ENCODE measurements at places on chromosomes 7 and 10. TPM values are rescaled to one million over a fixed set of nuclear protein-coding genes. Genes with fewer than 3 reads are reported as not detected.

CLEC5A gene
- total RNA-seq = not detected

C10orf105 gene
- 0.48 TPM for total RNA-seq

EBLN1 gene
- total RNA-seq = not detected

ITGB8 gene
- 3.6 TPM for total RNA-seq

OLAH gene
- not detected for total RNA-seq

ANKRD26 gene
- total RNA-seq = 8.8 TPM

PCLO gene
- 3.2 TPM for total RNA-seq

PTPN20 gene
- not detected for total RNA-seq

ATOH7 gene
- total RNA-seq = 0.39 TPM

SMO gene
- 61.2 TPM for total RNA-seq

PTPRZ1 gene
- 135 TPM for total RNA-seq

SORCS3 gene
- 0.82 TPM for total RNA-seq

GFRA1 gene
- total RNA-seq = 2.0 TPM

SFRP4 gene
- not detected for total RNA-seq

ELN gene
- 5.6 TPM for total RNA-seq

CCDC172 gene
- 3.6 TPM for total RNA-seq

UMAD1 gene
- total RNA-seq = 10.8 TPM

FKBP9 gene
- 9.9 TPM for total RNA-seq

ENKUR gene
- total RNA-seq = not detected

SLC18A2 gene
- 6.7 TPM for total RNA-seq

CRTAC1 gene
- total RNA-seq = 0.91 TPM

HOGA1 gene
- total RNA-seq = 0.28 TPM

PIP gene
- total RNA-seq = not detected

CRHR2 gene
- total RNA-seq = 0.19 TPM

SUN3 gene
- not detected for total RNA-seq

C1QL3 gene
- total RNA-seq = 1.3 TPM

VIPR2 gene
- total RNA-seq = 3.1 TPM

UBE2D4 gene
- total RNA-seq = 3.4 TPM

GBX1 gene
- not detected for total RNA-seq

TWNK gene
- total RNA-seq = 32.5 TPM

PPP1R3C gene
- total RNA-seq = 1.7 TPM

LAMB4 gene
- total RNA-seq = not detected

AGMO gene
- total RNA-seq = 0.22 TPM

LGI1 gene
- total RNA-seq = not detected

SUGCT gene
- 5.4 TPM for total RNA-seq

CPEB3 gene
- 1.9 TPM for total RNA-seq

TDRD1 gene
- total RNA-seq = 0.92 TPM

MLXIPL gene
- total RNA-seq = 9.4 TPM

SPDYE18 gene
- not detected for total RNA-seq

ADAMTS14 gene
- total RNA-seq = 2.3 TPM

CDK1 gene
- 111 TPM for total RNA-seq

GIMAP5 gene
- not detected for total RNA-seq

MMD2 gene
- total RNA-seq = not detected

LEP gene
- total RNA-seq = not detected

COL28A1 gene
- total RNA-seq = 0.22 TPM

SMIM30 gene
- 49.7 TPM for total RNA-seq

GRID2IP gene
- 1.0 TPM for total RNA-seq

CALCR gene
- total RNA-seq = 3.0 TPM

PLAU gene
- 23.8 TPM for total RNA-seq

IFIT2 gene
- total RNA-seq = 0.40 TPM

SPDYE11 gene
- total RNA-seq = not detected

CRYGN gene
- total RNA-seq = 1.0 TPM

ACSM6 gene
- total RNA-seq = not detected

PLAC9 gene
- total RNA-seq = 16.7 TPM

OAT gene
- 121 TPM for total RNA-seq

SPOCK2 gene
- 1.6 TPM for total RNA-seq
